NCI-H1105 treated with DMSO at 0.1 percent for 48 hours (cell line): ENCODE measurements at places on chromosomes 5 and 9.

DNA sequence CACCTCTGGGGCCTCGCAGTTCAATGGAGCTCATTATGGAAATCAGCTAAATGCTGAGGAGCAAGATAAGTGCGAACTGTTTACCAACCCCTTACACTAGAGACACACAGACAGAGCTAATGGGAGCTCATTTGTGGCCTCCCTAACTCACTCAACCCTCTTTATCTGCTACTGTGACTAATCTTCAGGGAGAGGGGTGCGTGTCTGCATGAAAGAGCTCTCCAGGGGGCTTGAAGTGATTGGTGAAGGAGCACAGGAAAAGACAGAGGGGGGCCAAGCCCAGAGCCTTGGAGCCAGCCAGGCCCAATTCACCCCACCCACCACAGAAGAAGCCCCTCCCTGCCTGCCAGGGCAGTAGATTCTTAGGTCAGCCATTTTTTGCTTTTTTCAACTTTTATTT lies 466.8 kb upstream of the BRINP1 start:
- no peak for DNase-seq

GRCh38 chr5:22372376-22372775 lies 480.8 kb downstream of the CDH12 start:
- DNase-seq, result no peak

DNA sequence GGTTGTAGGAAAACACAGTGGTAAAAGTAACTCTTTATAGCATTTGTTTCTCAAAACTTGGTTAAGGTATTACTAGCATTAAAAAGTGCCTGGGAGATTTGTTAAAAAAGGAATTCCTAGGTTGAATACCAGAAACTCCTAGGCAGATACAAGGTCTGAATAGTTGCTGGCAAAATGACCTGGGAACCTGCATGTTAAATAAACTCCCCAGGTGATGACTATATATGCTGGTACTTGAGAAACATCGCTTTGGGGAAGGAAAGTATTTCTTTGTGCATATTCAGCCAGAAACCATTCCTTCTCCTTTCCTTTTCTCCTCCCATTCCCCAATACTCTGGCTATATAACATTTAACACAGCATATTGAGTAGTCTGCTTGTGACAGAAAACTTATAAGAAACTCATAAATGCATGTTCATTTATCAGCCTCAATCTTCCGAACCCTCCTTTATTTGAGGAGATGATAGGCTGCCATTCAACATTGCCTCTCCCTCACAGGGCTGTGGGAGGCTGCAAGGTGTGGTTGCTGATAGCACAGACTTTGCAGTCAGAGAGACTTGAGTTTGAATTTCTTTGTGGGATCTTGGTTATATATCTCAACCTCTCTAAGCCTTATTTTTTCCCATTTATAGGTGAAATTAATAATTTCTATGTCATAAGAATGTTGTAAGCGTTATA lies 28.7 kb downstream of the PCSK1 start:
- no peak for DNase-seq

DNA sequence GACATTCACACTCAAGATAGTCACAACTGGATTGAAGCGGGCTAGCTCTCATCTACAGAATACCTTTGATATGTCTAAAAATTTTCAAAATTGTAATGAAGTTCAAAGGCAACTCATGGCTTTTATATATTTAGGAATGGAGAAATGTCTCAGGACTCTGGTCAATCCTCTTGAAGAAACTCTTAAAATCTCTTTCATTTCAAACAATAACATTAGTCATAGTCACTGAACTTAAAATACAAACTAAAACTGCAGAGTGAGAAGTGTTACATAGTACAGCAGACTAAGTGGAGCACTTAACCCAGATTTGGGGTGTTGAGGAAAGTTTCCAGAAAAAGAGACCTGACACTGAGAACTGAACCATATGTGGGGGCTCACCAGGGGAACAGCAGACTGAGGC lies 20.7 kb downstream of the FANCC start:
- DNase-seq, result no peak

DNA sequence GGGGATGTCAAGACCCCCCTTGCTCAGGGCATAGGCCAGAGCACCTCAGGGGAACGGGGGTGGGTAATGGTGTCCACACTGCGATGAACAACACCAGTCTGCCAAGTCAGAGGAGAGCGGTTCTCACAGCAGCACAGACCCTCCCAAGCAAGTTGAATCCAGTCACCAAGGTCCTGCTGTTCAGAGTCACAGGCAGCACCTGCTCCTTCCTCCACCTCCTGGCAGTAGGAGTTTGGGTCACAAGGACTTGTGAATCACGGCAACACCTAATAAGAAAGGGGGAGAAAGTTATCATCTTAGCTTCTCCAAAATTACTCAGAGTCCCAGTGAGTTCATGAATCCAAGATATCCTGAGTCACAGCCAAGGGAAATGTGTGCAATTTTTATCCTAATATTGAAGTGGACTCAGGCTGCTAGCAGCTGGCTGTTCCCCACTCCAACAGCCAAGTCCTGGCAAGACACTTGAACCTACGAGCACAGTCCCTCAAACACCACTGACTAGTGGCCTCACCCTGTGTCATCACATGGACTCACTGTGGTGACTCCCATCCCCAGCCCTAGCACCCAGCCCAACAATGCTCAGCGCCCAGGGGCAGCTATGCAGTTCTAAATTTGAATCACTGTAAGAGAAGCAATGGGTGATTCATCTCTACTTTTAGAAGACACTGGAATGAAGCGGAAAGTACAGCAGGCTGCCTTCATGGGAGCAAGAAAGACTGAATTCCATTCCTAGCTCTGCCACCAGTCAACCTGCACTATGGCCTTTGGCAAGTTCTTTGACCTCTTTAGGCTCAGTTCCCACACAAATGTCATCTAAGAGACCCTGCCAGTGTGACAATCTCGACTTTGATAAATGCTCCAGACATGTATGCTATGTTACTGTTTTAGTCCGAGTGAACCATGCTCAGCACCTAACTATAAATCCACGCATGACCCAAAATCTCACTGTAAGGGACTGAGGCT lies 113.7 kb downstream of the KLHL3 start:
- no peak for DNase-seq

DNA sequence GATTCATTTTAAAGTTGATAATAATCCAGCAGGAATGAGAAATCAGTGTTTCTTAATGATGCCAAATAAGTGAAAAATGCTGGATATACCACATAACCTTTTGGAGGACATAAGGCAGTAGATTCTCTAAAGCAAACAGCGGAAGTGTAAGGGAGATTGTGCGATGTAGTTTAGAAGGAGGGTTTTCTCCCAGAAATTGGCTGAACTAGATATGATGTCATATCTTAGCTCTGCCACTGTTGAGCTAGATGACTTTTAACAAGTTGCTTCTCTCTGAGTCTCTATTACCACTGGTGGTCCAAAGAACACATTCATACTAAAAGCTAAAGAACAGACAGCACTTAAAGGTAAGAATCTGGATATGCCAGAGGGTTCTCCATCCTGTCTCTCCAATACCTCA lies 107.0 kb downstream of the NR6A1 start:
- DNase-seq, result no peak

DNA sequence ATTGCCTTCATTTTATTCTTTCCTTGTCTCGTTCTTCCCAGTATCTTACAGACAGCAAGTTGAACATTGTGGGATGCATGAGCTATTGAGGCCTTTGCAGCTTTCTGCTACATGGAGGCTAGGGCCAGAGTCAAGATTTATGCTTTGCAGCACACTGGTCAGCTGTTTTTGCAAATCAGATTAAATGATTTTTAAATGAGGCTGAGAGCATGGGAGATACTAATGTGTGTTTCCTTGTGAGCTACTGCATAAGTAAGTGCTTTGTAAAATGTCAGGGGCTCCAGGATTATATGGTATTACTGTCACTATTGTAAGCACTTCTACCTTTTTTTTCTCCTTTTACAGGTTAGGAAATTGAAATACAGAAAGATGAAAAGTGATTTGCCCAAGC lies 111.0 kb upstream of the CDKN2B start:
- DNase-seq, result no peak

DNA sequence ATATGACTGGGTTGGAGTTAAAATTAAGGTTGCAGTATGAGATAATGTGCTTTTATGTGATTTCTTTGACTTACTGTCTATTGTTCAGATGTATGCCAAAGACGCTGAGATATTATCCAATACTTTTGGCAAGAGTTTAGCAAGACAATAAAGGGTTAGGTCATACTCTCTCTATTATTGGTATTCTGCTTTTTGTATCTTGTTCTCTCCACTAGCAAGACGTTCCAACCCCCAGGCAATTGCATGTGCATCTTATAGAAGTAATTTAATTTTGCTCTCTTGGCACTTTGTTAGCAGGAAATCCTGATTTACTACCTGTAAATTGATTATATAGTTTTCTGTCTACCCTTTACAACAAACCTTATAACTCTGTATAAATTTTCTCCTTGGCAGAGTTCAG lies 1093.6 kb downstream of the CDH9 start:
- DNase-seq, result no peak

GRCh38 chr5:64827703-64828102 lies 59.0 kb downstream of the CWC27 start:
- no peak for DNase-seq

GRCh38 chr5:111530298-111530740 lies 18.0 kb upstream of the STARD4 start:
- DNase-seq, result no peak

GRCh38 chr5:177103523-177104253 lies 17.0 kb downstream of the FGFR4 start:
- DNase-seq, result no peak

DNA sequence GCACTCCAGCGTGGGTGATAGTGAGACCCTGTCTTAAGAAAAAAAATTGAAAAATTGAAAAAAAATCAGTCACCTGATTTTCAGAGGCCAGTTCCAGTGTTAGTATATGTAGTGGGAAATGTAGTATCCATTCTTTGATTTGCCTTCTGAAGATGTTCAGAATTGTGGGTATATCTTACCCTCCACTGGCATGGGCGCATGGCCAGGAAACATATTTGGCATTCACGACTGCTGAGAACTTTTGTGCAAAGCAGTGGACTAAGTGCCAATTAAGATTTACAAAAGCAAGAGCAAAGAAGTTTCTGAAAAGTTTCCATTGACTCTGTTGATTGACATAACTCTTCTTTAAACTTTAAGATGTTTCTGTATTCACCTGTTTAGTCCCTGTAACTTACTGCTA lies 2.4 kb downstream of the CAVIN4 start:
- DNase-seq, result no peak

DNA sequence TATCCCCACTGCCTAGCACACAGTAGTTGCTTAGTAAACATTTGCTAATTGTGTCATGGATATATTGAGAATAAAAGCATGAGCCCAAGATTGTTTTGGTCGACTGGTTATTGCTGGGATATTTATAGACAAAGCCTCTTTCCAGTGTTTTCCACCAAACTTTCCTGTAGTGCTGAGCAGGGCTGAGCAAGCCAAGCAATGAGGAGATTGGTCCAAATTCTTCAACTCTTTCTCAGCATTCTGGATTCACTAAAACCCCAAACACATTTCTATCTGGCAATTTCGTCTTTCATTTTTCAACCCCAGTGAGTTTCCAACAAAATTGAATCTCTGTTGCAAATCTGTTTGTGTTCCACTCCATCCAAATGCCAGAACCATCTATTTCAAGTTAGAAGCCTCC lies 31.9 kb upstream of the TARS1 start:
- DNase-seq, result no peak

DNA sequence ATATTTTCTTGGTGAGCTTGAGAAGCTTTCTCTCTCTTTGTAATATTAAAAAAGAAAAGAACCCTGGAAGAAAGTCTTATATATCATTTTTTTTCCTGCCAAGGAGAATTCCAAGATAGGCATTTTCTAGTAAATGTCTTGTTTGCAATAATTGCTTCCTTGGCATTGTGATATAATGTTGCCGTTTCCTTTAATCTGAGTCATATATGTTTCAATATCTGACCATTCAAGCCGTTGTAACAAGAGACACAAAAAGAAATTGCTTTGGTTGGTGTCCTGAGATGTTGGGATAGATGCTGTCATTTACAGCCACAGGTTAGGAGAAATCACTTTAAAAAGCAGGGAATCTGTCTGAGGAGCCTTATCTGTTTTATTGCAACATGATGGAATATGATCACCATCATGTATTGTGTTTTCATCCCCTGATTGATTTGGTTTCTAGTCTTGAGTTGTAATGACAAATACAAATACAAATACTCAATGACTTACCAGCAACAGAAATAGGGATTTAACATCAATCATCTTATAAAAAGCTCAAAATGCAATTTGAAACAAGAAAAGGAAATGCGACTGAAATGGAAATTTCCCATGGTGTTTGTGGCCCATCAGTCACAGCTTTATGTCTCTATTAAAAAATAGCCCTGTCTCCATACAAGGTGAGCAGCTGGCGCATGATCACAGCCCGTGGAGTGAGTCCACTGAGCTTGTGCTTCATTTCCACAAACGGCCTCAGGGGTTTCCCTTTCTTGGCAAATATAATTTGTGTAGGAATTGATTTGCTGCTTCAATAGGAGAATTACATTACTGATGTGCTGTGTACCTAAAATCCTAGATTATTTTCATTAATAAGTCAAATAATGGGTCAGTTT lies 250.1 kb upstream of the TRPC7 start:
- no peak for DNase-seq

GRCh38 chr5:168047669-168048111 lies 243.8 kb upstream of the WWC1 start:
- no peak for DNase-seq

DNA sequence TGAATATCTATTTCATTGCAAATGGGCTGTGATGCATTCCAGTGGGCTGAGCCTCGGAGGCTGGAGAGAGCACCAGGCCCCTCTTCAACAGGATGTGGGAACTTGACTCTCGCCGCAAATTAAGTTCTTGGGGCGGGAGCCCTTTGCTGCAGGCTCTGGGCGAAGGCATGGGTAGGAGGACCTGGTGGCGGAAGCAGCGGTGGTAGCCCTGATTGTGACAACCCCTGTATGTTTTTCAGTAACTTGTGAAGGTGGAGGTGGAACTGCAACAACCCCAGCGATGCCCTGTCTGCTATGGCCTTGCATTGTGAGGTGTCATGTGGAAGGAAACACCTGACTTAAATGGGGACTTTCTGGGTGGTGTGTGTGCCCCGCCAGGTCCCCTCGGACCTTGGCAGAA lies 9.4 kb downstream of the FYB1 start:
- DNase-seq, result no peak

- DNase-seq, result no peak
Observed at GRCh38 chr5:54517174-54517511, 416 bp upstream of the SNX18 start.

GRCh38 chr5:170310256-170310926 lies 12.8 kb upstream of the LCP2 start:
- DNase-seq, result no peak

GRCh38 chr5:93580063-93580926 lies 724 bp downstream of the NR2F1-AS1 start:
- peak; percentile 33 for DNase-seq

DNA sequence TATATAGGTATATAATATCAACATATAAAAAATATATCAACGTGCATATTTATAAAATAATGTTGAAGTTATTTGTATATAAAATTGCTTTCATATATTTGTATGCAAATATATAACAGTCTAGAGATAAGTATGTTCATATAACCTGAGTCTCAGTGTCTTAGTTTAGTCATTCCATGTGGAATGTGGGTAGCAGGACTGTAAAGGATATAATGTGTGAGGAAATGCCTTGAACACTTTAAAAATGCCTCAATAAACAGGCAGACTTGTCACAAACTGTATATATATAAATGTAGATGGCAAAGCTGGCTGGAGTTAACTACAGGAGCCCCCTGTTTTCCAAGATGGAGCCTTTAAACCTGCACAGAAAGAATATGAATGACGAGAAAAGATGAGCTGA lies 48.4 kb downstream of the CCDC125 start:
- no peak for DNase-seq

- DNase-seq, result no peak
Observed at GRCh38 chr5:77295863-77296378, 85.4 kb downstream of the PDE8B start.

GRCh38 chr5:142320851-142321560 lies 3.8 kb downstream of the SPRY4 start:
- DNase-seq, result no peak
